NCI-H226 (cell line): ENCODE measurements at places on chromosomes 4 and X.
A peak's percentile ranks its signal among the peaks of the same experiment; 100 is the strongest.

DNA sequence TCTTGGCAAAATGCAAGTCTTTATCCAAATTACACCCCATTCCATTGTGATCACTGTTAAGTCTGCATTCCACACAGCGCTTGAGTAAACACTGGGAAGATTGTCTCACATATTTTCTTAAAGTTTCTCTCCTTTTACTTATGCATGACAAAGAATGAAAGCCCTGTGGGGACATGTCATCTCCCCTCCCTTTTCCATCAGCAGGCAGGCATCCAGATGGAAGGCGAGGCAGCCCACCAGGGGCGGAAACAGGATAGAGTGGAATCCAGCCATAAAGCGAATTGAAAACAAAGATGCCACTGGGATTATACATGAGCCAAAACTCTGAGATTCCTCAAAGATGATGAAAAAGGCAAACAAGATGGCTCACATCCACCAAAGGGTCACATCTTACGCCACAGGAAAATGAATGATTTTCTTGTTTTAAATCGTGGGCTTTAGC is 78.2 kb downstream of the AFAP1 start:
- DNase-seq, result peak; percentile 74

DNA sequence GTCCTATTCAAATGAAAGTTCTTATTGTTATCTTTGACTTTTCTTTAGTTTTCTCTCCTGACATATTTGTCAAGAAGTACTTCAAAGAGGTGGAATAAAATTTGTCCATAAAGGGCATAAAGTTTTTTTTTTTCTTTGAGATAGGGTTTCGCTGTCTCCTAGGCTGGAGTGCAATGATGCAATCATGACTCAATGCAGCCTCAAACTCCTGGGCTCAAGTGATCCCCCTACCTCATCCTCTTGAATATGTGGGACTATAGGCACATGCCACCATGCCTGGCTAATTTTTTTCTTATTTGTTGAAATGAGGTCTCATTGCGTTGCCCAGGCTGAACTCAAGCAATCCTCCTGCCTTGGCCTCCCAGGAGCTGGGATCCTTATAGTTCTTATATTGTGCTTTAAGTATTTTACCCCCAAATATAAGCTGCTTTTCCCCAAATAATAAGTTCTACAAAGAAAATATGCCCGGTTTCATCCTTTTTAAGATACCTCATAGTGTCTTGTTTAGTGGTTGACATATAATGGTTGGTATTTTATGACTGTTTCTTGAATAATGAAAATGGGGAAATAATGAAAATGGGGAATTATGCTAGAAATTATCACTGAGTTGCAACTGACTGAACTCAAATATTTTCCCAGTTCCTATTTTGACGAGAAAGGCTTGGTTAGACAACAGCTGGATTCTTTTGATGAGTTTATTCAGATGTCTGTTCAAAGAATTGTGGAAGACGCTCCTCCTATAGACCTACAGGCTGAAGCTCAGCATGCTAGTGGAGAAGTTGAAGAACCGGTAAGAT is 11.6 kb downstream of the POLR2B start:
- peak; percentile 19 for DNase-seq

GRCh38 chrX:13223868-13224567 is 95.8 kb downstream of the ATXN3L start:
- peak; percentile 67 for DNase-seq

DNA sequence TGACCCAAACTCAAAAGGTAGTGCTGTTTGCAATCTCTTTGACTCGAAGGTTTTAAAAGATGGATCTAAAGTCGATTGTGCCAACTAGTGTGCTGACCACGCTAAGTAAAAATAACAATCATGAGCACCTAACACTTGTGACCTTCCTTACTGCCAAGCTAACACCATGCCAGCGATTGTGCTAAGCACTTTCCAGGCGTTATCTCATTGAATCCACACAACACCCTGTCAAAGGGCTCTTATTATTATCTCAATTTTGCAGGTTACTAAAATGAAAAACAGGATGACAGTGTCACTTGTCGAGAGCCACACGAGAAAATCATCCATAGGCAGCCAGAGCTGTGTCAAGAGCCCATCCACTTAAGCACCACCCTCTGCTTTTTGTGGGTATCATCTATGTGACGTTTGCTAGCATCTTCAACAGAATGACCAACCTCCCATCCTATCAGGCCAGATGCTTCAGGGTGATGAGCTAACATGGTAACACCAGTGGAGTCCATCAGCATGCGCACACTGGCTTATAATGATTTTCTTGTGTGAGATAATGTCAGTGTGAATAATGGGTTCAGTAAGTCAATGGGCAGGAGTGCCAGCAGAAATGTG is 893 bp upstream of the GAB3 start:
- DNase-seq, result no peak

- no peak for DNase-seq
Observed at GRCh38 chr4:58502839-58503238, 1392.7 kb upstream of the IGFBP7 start.

DNA sequence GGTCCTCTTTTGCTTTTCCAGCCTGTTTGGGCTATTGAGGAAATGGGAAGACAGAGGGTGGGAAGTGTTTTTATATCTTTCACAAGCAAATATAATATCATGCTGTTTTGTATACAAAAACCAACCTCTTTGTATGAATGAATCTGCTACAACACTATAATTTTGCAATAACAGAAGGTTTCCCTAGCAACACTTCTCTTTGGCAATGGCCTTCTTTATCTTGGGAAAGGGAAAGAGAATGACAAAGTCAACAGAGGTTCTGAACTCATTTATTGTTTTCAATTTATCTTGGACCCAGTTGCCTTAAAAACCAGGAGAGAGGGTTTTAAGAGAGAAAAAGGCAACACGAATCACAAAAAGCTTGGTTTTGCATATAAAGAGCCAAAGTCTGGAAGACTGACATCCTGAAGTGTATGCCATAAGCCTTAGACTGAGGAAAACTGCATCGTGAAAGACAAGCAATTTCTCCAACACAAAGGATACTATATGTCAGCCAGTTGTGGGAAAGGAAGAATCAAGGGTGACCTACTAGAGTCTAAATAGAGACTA is 121.8 kb upstream of the FAM241A start:
- no peak for DNase-seq

DNA sequence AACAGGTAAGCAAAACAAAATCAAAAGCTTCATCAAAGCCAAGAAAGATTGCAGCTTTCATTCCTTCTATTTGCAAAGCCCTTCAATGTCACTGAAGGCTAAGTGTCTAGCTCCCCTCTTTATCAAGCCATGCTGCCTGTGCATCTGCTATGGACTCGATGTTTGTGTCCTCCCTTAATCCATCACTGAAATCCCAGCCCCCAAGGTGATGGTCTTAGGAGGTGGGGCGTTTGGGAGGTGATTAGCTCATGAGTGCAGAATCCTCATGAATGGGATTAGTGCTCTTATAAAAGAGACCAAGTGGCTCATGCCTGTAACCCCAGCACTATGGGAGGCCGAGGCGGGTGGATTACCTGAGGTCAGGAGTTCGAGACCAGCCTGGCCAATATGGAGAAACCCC is 6.9 kb upstream of the TRIM2 start:
- DNase-seq, result no peak

DNA sequence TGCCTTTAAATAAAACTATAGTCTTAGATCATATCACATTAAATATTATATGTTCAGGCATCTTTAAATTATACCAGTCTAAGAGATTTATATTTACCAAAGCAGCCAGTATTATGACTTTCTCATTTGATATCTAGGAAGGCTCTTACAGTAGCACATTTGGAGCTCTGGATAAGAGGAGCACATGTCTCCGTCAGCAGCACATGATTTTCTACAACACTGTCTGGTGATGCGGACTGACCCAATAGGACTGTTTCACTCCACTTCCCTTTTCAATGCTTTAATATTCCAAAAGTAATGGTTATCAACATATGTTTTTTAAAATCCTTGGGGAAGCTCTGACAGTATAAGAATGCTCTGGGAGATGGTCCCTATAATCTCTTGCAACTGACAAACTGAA is 61.5 kb downstream of the HAUS3 start:
- no peak for DNase-seq

- no peak for DNase-seq
Observed at GRCh38 chr4:105014635-105015034, 132.0 kb upstream of the TET2 start.

GRCh38 chr4:48017108-48017571 is 568 bp downstream of the NIPAL1 start:
- DNase-seq, result peak; percentile 87

DNA sequence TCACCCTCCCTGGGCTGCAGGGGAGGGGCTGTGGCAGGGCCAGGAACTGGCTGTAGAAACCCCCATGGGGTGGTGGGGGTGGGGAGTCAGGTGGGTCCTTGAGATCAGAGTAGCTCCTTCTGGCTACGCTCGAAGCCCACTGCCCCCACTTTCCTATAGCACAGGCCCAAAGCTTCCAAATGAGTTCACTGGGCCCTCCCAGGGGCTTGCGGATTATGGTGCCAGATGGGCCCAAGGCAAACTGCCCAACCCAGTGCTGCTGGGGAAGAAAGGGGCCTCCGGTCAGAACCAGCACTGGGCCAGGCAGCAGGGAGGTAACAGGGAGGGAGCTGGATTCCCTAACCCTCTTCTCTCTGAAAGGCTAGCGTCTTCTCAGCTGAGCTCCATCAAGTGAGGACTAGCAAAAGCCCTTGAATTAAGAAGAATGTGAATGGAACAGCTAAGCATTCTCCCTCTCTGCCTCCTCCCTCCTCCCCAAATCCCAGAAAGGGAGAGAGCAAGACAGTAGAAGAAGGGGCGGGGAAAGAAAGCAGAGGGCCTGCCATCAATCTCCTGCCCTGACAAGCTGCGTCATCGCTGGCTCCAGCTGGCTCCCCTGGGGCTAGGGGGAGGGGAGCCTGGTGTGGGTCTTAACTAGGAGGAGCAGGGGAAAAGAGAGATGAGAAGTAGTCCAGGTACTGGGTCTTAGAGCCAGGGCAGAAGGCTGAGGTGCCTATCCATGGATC is 34.7 kb downstream of the FRMPD3 start:
- no peak for DNase-seq

GRCh38 chrX:149831473-149831872 is 49.5 kb upstream of the MAGEA8 start:
- no peak for DNase-seq

- DNase-seq, result no peak
Observed at GRCh38 chrX:115650449-115650848, 89.5 kb downstream of the PLS3 start.

- peak; percentile 13 for DNase-seq
Observed at GRCh38 chr4:23932901-23933308, 43.1 kb upstream of the PPARGC1A start.

DNA sequence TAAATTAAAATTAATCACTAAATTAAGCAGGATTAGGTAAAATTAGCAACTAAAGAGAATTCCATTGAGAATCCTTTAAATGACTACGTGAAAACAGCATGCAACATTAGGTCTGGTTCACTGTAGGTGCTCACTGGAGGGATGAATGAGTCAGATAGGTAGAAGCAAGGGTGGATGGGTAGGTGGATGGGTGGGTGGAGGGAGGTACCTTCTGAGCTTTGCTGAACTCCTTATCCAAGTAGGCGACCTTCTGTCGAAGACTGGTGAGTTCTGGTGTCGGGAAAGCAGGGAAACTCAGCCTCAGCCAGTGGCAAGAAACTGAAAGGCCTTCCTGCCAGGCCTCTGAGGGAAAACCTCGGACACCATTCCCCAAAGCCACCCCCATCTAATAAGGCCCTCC is 3.0 kb downstream of the GRIPAP1 start:
- DNase-seq, result no peak

- no peak for DNase-seq
Observed at GRCh38 chrX:54030329-54030728, 13.9 kb downstream of the PHF8 start.

- DNase-seq, result no peak
Observed at GRCh38 chr4:176817204-176817603, 24.5 kb upstream of the VEGFC start.

DNA sequence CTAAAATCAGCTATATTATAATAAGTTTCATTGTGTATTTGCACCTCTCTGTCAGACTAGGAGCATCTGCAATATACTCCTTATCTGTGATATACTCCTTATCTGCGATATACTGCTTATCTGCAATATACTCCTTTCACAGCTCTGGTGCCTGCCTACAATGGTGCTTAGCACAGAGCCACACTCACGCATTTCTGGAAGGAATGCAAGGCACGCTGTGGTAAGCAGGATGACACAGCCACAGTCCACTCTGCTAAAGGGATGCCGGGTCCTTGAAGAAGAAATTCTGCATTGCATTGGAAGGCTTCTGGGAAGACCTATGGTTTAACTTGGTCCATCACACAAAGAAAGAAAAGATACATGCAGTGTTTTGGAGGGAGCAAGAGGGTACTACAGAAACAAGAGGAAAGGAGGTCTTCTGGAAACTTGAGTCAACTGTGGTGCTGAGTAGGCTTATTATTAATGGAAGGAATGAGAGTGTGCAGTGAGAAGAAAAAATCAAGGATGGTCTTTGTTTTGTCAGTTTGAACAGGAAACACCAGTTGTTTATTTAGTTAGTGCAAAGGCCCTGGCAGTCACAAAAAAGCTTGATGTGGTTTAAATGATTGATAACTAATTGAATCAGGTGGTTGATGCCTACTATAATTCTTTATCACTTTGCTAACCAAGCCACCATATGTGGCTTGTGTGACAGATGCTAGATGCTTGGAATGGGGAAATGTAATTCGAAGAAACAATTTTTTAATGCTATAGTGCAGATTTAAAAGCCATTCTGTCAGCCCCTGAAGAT is 342.3 kb downstream of the GRXCR1 start:
- peak; percentile 94 for DNase-seq

DNA sequence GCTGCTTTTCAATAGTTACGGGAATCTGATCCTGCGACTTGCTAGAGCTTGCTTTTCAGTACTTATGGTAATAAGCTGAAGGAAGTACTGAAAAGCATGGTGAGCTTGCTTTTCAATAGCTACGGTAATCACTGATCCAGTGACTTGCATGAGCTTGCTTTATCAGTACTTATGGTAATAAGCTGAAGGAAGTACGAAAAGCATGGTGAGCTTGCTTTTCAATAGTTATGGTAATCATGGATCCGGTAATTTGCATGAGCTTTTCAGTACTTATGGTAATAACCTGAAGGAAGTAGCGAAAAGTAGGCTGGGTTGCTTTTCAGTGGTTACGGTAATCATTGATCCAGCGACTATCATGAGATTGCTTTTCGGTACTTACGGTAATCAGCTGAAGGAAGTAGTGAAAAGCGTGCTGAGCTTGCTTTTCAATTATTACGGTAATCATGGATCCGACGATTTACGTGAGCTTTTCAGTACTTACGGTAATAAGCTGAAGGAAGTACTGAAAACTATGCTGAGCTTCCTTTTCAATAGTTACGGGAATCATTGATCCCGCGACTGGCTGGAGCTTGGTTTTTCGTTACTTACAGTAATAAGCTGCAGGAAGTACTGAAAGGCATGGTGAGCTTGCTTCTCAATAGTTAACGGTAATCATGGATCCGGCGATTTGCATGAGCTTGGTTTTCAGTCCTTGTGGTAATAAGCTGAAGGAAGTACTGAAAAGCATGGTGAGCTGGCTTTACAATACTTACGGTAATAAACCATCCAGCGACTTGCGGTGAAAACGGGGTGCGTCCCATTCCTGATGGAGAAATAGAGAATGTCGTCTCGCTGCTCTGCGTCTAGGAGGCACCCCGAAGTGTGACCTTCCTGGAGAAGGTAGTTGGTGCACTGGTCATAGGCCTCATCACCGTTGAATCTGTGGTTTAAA is 6.5 kb downstream of the CRLF2 start:
- peak; percentile 79 for DNase-seq

- no peak for DNase-seq
Observed at GRCh38 chr4:41358647-41359421, 102.1 kb downstream of the UCHL1 start.

GRCh38 chr4:98318521-98318920 is 57.3 kb downstream of the RAP1GDS1 start:
- DNase-seq, result no peak
